ENCODE measurements at places on chromosomes 5 and 9.

- DNase-seq = no peak
Measured at GRCh38 chr5:108315829-108316228, 66.1 kb downstream of the FBXL17 start.

GRCh38 chr9:26163931-26164330 is 485.7 kb upstream of the TUSC1 start:
- no peak for DNase-seq

- DNase-seq = no peak
Measured at GRCh38 chr5:147693233-147693632, 89.3 kb downstream of the JAKMIP2 start.

DNA sequence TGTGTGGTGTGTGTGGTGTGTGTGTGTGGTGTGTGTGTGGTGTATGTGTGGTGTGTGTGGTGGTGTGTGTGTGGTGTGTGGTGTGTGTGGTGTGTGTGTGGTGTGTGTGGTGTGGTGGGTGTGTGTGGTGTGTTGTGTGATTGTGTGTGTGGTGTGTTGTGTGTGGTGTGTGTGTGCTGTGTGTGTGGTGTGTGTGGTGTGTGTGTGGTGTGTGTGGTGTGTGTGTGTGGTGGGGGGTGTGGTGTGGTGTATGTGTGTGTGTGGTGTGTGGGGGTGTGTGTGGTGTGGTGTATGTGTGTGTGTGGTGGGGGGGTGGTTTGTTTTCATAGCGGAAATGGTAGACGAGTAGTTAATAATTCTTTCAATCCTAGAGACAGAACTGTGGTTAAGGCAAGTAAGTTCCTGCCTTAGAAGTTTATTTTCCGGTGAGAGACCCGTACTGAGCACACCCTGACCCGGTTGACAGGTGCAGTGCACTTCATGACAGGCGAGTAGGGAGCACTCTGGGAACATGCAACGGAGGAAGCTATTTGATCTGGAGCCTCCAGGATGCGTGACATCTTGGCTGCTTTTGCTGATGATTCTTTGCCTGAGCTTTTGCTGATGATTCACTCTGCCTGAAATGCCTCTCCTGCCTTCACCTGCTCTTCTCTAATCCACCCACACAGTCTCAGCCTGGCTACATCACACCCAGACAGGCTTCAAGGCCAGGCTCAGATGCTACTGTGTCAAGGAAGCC is 21.7 kb upstream of the FAT2 start:
- no peak for DNase-seq

DNA sequence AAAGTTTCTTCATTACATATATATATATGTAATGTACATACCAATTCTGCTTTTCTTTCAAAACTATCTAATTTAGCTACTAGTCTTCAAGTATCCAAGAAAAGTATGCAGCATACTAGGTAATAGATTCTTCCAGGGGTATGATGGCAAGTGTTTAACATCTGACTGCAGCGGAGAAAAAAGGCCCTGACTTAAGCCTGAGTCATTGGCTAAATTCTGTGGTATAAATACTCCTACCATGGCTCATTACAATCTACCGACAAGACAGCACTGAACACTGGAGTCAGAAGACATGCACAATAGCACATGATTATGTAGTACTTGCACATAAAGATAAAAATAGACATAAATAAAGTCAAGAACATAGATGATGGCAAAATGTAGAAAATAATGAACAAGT is 439.9 kb downstream of the BRINP1 start:
- DNase-seq = no peak

GRCh38 chr5:132915681-132916080 is 42.2 kb downstream of the LEAP2 start:
- no peak for DNase-seq

DNA sequence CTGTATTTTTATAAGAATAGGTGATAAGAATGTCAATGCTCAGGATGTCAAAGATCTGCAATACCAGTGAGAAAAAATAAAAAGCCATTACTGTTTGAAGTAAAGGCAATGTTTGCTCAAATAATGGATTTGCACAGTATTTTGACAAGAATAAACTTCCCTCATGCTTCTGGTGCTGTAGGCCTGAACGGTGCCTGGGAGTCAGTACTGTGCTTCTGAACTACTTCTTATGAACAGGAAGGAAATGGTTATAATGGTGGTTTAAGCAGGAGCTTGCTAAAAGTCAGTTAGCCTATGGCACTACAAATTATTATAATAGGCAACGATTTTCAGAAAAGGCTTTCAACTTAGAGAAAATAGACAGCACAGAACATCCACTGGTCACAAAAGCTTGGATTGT is 548.3 kb upstream of the CDH18 start:
- no peak for DNase-seq

DNA sequence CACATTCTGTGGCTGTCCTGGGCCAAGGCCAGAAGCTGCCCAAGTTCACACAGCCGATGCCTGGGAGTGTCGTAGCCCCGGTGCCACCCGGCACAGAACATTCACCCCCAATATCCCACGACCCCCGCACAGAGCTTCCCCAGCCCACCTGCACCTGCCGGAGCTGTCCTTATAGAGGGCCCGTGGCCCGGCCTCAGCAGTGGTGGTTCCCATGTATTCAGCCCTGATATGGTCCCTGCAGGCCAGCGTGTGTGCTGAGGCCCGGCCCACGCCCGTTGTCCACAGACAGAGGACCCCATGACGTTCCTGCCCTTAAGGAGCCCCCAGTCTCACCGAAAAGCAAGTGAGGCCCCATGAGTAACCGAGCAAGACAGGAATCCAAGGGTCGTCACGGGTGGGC is 5.3 kb upstream of the GFI1B start:
- DNase-seq = no peak
